Cardiac muscle cell (in vitro differentiated cells and primary cell): ENCODE measurements at places on chromosomes 11 and 22. TPM values are rescaled to one million over a fixed set of nuclear protein-coding genes. Genes with fewer than 3 reads are reported as not detected.

DNA sequence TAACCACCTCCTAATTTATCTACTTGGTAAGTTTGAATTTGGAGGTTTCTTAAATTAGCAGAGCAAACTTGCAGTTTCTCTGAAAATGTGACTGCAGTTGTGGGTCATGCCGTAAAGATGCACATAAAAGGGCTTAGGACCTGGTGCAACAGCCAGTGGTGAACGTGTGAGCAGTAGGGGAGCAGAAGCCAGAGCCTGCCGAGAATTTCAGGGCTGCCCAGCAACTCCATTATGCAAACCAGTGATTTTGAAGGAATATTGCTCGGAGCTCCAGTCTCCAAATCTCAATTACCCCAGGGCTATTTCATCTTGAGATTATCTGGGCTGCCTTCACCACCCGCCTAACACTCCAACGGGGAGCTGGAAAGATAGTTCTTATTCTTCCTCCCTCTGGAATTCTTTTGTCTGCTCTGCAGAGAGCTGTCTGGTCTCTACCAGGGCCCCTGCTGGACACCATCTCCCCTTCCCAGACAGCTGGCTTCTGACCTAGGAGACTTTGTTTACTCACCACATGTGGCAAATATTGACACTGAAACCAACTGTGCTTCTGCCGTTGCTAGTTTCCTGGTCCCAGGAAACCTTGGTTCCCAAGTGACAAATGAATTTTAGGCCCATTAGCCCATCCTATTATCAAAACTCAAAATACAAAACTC is 93.9 kb downstream of the DSCAML1 start:
- H3K27ac ChIP-seq, result no peak overlapping the region
- no peak for DNase-seq
- peaks cover 24% of the 10 kb centered on the region for H3K4me1 ChIP-seq
- H3K27me3 ChIP-seq, result peaks cover 6% of the 10 kb centered on the region
- no peaks in the 10 kb centered on the region for H3K36me3 ChIP-seq

DNA sequence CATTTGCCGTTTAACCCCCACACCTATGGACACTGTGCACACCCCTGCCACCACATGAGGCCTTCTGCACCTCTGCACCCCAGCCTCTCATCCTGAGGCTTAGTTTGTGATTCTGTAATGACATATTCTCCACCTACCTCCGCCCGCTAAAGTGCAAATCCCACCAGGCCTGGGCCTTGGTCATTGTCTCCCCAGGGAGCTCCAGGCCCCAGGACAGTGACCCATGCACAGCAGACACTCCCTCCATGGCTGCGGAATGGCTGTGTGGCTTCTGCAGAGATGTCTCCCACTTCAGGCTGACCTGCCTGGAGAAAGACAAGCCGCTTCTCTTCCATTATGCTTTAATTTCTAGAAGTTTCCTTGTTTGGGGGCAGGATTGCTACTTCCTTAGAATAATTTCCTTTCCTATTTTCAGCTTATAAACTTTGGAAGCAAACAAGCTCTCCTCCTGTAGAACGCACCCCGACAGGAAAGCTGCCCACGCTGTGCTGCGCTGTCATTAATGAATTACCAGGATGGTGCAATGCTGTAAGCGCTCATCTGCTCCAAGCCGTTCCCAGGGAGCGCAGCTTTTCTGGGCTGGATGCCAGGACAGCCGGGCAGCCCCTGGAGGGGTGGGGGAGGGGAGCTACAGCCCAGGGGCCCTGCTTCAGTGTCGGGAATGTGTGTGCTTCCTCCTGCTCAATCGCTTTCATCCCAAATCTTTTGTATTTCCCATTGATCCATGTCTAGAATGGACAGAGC is 618.0 kb downstream of the BRD1 start:
- no peaks in the 10 kb centered on the region for H3K4me1 ChIP-seq
- H3K4me3 ChIP-seq, result no peak overlapping the region
- DNase-seq, result no peak

DNA sequence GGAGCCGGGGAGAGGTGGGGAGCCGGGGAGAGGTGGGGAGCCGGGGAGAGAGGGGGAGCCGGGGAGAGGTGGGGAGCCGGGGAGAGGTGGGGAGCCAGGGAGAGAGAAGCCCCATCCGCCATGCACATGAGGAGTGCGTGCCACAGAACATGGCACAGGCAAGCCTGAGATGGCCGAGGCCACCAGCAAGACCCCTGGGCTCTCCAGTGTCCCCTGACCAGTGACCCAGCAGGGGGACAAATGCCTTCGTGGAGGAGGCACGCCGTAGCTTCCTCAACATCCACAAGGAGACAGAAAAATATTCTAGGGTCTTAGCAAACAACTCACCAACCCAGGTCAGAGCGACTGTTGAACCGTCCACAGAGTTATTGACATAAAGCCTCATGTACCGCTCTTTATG is 618.8 kb downstream of the TBC1D22A start:
- H3K4me1 ChIP-seq, result no peaks in the 10 kb centered on the region
- no peak for DNase-seq
- no peak overlapping the region for H3K4me3 ChIP-seq

DNA sequence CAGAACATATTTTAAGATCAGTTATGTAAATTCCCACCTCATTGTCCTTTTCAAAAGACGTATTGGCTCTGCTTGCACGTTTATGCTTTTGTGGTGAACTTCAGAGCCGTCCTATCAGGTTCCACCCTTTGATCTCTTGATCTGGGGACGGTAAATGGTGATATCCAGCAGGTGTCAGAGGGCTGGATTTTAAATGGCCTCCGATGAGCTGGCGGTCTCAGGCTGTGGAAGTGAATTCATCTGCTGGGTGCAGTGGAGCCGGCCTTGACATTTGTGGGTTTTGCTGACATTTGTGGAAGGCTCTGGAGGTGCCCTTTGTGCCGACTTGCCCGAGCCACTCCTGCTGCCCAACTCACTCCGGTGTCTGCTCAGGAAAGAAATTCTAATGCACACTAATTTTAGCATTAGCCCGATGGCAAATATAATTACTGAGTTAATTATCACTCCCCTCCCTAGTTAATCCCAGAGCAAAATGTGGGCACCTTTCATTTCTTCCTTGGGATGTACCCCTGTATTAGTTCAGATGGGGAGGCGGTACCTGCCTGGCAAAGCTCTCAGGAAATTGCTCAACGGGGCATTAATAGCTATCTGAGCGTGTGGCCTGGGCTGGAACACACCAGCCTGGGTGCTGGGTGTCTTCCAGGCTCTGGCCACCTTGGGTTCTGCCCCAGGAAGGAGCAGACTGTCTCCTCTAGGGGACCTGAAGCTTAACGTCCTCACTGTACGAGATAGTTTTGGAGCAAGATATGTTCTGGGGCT is 9.1 kb downstream of the LRP5 start:
- no peak overlapping the region for H3K27ac ChIP-seq
- H3K27me3 ChIP-seq, result no peaks in the 10 kb centered on the region

DNA sequence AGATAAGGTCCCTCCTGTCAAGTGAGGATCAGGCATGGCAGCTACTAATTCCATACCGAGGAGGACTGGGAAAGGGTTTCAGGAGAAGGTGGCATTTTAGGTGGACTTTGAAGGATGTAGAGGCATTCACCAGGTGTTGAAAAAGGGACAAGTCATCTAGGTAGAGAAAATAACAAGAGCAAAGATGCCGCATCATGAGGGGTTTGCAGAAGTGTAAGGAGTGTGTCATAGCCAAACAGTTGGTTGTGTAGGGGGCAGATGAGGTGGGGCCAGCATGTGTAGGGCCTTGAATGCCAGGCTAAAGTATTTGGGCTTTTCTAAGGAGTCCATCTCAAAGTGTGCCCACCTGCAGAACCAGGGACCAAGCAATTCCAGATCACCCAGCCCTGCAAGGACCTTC is 11.6 kb upstream of the LRRC32 start:
- H3K4me1 ChIP-seq, result peaks cover 5% of the 10 kb centered on the region
- no peak for DNase-seq
- H3K4me3 ChIP-seq, result no peak overlapping the region
- H3K27me3 ChIP-seq, result no peaks in the 10 kb centered on the region
- no peaks in the 10 kb centered on the region for H3K36me3 ChIP-seq
- no peak overlapping the region for H3K27ac ChIP-seq

DNA sequence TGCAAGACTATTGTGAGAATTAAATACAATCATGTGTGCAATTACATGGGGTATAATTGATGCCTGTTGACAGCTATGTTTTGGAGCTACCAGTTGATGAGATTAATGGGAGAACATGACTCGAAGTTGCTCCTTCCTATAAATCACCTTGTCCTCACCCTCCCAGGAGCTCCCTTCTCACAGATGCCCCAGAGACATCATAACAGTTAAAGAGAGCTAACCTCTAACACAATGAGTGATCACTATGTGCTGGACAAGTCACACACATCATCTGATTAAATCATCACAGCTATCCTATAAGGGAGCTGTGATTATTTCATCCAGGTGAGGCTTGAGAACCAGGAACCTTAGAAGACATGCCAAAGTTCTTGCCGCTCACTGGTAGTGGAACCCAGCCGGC is 394.2 kb downstream of the NTM start:
- H3K4me1 ChIP-seq, result no peaks in the 10 kb centered on the region
- no peak overlapping the region for H3K4me3 ChIP-seq
- peaks cover 3% of the 10 kb centered on the region for H3K27me3 ChIP-seq
- no peak overlapping the region for H3K27ac ChIP-seq
- DNase-seq, result no peak
- no peaks in the 10 kb centered on the region for H3K36me3 ChIP-seq

DNA sequence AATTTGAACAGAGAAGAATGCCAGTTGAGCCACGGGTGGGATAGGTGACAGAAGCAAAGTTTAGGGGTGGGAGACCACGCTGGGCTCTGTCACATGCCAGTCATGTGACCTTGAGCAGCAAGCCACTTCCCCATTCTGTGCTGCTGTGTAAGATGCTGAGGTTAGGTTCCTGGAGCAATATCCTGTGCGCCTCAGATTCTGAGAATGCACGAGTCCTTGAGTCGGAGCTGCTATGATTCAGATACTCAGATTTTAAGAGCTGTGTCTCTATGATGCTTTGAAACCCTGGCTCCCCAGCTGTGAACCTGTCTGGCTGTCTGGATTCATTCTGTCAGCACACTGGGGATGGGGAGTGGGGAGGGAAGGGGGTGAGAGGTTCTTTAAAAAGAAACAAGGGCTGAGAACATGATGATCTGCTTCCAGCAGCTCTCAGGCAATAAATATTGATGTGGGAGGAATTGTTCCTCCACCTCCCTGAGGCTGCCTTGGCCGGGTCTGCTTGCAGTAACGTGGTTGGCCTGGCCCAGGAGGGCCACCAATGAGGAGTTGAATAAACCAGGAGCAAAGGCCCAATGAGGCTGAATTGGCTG is 24.0 kb downstream of the SLCO2B1 start:
- no peaks in the 10 kb centered on the region for H3K36me3 ChIP-seq
- H3K4me1 ChIP-seq, result peaks cover 9% of the 10 kb centered on the region

DNA sequence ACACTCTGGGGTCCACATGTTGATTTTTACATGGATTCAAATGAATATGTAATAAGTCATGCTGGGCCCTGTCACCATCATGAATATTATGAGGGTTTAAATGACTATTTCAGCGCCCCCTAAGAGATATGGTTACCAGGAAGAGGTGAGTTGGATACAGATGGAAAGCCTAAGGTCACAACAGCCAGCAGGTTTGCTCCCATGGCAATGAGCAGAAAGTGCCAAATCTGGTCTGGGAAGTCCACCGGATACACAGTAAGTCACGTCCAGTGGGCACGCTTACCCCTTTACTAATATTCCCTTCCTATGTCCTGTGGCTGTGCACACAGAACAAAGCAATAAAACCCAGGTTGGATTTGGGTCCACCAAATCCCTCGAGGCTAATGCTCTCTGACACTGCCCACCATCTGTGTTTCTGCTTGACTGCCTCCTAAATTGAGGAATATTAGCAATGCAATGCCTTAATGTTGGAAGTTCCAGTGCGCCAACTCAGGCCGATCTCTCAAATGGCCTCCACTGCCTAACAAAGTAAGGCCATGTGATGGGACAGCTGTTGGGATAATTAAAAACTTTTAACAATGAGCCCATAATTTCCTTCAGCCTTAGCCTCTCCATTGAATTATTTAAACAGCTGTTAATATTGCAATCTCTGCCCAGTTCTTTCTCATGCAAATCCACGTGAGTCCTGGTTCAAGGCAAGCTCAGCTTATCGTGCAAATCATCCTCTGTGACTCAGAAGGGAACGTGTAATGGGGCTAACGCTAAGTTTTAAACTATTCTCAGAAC is 97.6 kb downstream of the SLC1A2 start:
- H3K4me1 ChIP-seq, result peaks cover 7% of the 10 kb centered on the region
- H3K27ac ChIP-seq, result no peak overlapping the region
- DNase-seq, result peak; percentile 40
- H3K4me3 ChIP-seq, result no peak overlapping the region

DNA sequence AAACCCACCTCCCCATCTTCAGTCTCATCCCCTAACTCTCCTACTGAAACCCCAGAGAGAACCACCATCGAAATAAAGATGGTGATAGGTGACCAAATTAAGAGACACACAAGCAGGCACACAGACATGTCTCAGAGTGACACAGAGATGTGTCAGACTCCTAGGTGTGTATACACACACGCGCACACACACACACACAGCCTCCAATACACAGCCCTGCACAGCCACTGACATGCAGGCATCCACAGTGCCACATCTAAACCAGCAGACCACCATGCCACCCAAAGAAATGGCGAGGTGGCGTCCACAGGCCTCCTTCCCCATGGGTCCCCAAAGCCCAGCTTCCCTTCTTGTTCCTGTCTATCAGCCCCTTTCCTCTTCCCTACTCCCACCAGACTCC is 27.4 kb downstream of the NRXN2 start:
- no peak for DNase-seq
- H3K27me3 ChIP-seq, result peaks cover 58% of the 10 kb centered on the region
- no peak overlapping the region for H3K4me3 ChIP-seq

DNA sequence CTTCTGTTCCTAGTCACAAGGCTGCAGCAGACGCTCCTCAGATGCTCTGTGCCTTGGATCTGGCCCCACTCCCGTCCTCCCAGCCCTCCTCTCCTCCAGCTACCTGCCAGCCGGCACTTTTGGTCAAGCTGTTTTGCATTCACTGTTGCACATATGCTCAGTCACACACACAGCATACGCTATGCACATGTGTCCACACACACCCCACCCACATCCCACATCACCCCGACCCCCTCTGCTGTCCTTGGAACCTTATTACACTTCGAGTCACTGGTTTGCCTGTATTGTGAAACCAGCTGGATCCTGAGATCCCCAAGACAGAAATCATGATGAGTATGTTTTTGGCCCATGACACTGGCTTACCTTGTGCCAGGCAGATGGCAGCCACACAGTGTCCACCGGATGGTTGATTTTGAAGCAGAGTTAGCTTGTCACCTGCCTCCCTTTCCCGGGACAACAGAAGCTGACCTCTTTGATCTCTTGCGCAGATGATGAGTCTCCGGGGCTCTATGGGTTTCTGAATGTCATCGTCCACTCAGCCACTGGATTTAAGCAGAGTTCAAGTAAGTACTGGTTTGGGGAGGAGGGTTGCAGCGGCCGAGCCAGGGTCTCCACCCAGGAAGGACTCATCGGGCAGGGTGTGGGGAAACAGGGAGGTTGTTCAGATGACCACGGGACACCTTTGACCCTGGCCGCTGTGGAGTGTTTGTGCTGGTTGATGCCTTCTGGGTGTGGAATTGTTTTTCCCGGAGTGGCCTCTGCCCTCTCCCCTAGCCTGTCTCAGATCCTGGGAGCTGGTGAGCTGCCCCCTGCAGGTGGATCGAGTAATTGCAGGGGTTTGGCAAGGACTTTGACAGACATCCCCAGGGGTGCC is 109.8 kb downstream of the BCR start:
- peak; percentile 64 for DNase-seq
- H3K27ac ChIP-seq, result no peak overlapping the region
- no peaks in the 10 kb centered on the region for H3K4me1 ChIP-seq
- no peaks in the 10 kb centered on the region for H3K27me3 ChIP-seq

Gene NFAM1
- total RNA-seq, result 0.67 and 2.1 TPM in 2 replicates

Gene MYH9
- 131 and 174 TPM in 2 replicates for total RNA-seq

Gene BBOX1
- not detected in 2 replicates for total RNA-seq

Gene SLC17A6
- total RNA-seq, result not detected in 2 replicates

Gene CRYBB3
- not detected in 2 replicates for total RNA-seq

Gene SPA17
- total RNA-seq, result 5.3 and 9.3 TPM in 2 replicates

Gene PRDM11
- 15.9 and 20.5 TPM in 2 replicates for total RNA-seq

Gene GNG3
- 0.67 TPM in 1 of 2 replicates, not detected in the other for total RNA-seq

Gene RHOG
- total RNA-seq, result 31.4 and 39.1 TPM in 2 replicates

Gene VPREB1
- total RNA-seq, result not detected in 2 replicates
